ENCODE measurements at places on chromosomes 13 and 19.

GRCh38 chr13:100941377-100942368 lies 267.1 kb upstream of the TMTC4 start:
- peak; percentile 48 for DNase-seq

GRCh38 chr13:108957369-108958012 lies 328.1 kb downstream of the MYO16 start:
- peak; percentile 66 for DNase-seq

DNA sequence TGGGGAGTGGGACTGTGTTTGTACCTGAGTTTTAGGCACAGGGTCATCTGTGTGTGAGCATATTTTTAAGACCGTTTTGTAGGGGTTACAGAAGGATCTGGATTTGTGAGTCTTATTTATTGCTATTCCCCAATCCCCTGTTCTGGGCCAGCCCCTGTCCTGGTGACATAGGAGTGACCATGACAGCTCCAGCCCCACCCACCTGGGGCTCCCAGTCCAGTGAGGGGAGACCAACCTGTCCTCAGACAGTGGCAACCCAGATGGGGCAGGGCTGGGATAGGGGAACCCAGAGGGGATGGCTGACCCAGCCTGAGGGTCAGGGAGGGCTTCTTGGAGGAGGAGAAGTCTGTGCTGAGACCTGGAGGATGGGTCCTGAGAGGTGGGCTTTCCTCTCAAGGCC lies 10.7 kb downstream of the TMEM160 start:
- DNase-seq = no peak

- DNase-seq = no peak
These were observed 1.0 kb upstream of the LGALS7 start for GRCh38 chr19:38774181-38774950.

DNA sequence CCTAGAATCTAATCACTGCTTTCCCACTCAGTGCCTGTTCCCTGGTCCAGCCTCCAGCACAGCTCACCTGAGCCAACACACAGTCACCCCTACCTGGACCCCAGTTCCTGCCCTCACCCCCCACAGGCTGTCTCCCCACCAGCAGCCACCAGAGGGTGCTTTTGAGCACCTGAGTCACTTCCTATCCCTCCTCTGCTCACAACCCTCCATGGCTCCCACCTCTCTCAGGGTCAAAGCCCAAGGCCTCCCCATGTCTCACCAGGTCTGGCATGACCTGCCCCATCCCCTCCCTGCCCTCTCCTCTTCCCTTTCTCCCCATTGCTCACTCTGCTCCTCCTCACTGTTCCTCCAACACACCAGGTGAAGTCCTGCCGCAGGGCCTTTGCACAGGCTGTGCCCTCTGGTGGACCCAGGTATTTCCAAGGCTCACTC lies 7.1 kb upstream of the DPP9 start:
- DNase-seq = no peak

DNA sequence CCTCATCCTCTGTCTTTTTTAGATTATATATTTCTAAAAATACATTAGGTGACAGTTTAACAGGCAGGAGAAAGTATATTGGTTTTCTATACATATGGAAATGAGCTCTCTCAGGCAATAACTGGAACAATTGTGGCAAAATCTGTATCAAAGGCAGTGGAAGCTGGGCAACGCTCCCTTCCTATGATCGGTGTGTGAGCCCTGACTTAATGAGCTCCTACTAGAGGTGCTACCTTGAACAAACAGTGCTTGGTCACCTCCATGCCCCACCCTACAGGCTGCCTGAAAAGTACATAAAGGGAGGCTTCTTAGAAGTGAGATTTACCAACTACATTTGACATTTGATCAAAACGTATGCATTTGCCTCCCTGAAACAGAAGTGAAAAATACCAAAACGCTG lies 185.3 kb downstream of the EFNB2 start:
- DNase-seq = no peak

DNA sequence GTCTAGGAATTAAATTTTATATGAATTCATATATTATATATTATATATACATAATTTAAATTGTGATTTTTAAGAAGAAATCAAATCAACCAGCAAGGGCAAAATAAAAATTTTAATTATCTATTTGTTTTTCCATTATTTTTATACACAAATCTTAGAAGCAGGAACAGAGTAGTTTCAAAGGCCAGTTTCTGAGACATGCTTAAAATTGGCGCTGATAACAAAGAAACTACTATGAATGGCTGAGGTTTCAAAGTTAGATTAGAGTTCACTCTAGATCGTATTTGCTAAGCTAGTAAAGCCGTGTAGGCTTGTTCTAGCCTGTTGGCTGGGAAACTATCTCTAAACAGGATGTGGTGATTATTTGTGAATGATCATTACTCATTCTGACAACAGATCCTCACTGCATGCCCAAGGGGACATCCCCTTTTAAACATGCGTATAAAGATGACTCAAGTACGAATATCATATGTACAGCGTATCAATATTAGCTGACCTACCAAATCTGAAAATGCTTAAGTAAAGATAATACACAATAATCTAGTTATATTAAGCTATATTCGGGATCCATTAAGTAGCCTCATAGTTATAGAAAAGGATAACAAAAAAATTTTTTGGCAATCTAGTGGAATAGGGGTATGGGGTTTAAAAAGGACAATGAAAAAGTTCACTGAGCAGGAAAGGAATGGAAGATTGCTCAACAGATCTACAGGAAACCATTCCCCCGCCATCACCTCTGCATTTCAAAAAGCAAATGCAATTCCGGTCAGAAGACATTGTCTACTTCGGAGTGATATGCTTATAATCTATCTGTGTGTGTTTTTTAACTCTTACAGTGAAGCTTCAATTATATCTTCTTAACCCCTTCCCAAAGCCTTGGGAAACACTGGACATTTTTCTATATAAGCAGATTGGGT lies 150.1 kb downstream of the SHISA2 start:
- peak; percentile 96 for DNase-seq

- no peak for DNase-seq
These were observed 197.1 kb upstream of the GPC6 start for GRCh38 chr13:93029536-93029935.

GRCh38 chr19:48896191-48896720 lies 2.3 kb downstream of the TULP2 start:
- no peak for DNase-seq

- no peak for DNase-seq
These were observed 26.5 kb downstream of the CEBPG start for GRCh38 chr19:33399745-33400681.

GRCh38 chr13:112996671-112997091 lies 27.7 kb downstream of the MCF2L start:
- no peak for DNase-seq

DNA sequence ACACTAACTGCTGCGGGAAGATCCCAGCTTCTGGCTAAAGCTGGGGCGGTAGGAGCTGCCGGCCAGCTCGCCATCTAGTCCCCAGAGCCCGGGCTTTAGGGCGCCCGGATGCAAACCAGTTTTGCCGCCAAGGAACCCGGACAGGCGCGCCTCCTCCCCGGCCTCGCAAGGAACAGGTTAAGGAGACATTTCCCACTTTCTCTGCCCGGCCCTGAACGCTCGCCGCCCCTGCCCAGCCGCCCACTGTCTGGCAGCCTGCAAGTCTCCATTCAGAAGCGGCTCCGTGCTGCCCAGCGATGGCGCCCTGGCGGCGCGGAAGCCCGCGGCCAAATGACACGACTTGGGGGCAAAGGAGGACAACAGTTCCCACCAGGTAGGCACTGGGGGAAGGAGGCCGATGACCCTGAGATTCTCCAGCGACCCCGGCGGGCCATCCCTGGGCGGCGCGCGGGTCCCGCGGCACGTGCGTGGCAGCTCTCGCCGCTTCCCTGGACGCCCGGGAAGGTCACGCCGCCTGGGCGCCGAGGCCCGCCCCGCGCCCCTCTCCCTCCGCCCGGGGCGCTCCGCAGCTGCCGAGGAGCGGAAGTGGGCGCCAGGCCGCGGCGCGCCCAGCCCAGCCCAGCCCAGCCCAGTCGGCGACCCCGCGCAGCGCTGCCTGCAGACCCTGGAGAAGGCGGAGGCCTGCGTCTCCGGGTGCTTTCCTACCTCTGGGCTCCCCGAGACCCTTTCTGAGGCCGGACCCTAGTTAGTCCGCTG lies 42.2 kb upstream of the HNRNPA1L2 start:
- peak; percentile 20 for DNase-seq

GRCh38 chr13:75643693-75644092 lies 7.6 kb downstream of the LMO7 start:
- no peak for DNase-seq

- no peak for DNase-seq
These were observed 473.4 kb downstream of the SLITRK5 start for GRCh38 chr13:88144580-88144979.

DNA sequence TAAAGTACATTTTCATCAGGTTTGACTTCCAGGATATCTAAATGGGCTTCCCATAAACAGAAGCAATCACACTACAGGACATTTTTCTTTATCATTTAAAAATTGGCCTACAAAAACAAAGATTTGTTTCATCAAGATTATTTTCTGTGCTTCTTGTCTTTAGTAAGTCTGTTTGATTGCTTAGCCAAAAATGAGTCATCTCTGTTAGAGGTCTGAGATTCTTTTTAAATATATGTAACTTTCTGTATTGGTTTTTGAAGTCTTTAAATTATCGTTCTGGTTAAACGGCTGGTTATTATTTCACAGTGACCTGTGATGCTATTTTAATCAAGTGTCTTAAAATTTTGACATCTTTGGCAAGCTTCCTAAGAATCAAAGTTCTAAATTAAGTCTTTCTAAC lies 62.7 kb downstream of the SLITRK1 start:
- DNase-seq = no peak

DNA sequence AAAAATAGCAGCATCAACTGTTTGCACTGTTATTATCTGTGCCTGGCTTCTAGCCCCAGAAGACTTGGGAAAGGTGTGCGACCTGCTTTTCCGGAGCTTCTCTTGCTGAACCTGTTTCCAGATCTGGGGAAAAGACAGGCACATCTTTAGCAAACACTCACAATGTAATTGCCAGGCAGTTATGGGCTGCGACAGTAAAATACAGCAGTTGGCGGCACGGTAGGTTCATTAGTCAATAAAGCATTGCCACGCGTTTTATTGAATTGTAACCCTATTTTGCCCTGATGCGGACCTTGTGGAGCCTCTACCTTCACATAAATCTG lies 223.7 kb upstream of the TSHZ3 start:
- DNase-seq = no peak

- DNase-seq = no peak
These were observed 103.5 kb downstream of the POSTN start for GRCh38 chr13:37495046-37495445.

- DNase-seq = no peak
These were observed 9.5 kb downstream of the ARRDC2 start for GRCh38 chr19:18017275-18018083.

GRCh38 chr13:59823486-59823885 lies 340.2 kb downstream of the DIAPH3 start:
- DNase-seq = peak; percentile 11

DNA sequence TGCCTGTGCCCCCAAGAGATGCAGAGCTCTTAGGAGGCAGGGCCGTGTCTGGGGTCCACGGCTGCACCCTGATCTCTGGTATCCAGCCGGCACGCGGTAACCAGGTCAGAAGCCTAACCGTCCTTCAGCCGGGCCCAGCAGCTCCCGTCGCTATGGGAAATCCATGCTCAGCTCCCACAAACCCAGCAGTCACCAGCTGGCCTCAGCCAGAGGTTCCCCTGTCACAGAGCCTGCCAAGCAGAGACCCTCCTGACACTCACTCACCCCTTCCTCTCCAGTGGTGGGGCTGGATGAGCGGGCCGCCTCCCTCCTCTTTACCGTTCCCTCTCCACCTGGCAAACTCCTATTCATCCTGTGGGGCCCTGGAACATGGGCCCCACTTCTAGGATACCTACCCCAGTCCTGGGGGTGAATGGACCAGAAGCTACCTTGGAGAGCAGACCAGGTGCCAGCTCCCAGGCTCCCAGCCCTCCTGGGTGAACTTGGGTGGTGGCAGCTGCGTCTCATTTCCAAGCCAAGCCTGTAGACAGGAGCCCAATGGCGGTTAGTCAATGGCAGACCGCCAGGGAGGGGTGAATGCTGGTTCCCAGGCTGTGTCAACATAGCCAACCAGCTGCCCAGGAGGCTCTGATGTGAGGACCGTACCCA lies 21.4 kb upstream of the TCF3 start:
- DNase-seq = no peak

DNA sequence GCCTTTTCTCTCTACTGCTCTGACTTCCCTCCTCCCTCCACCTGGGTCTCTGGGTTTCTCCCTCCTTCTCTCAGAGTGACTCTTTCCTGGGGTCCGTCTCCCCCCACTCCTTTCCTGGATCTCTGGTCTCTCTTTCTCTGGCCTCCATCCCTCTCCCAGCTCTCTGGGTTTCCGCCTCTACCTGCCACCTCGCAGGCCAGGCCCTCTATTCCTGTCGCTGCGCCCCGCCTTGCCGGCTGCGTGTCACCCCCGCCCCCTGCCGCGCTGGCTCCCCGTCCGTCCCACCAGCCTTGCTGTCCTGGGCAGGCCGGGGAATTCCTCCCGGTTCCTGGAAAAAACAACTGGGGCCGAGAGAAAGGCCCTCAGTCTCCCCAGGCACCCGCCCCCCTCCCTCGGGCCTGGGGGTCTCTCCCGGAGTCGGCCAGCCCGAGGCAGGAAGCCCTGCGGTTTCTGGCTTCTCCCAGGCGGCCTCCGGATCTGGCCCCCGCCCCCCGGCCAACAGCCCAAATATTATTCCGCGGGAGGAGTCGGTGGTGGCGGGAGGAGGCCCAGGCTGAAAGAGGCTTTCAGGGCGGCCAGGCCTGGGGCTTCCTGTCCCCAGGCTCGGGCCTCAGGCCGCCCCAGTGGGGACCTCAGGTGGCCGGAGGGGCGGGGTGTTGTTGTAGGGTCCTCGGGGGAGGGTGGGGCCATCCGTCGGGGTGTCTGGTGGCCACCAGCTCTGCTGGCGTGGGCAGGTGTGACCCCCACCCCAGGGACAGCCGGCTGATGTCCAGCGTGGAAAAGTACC lies 9.3 kb downstream of the IRF2BP1 start:
- DNase-seq = no peak

DNA sequence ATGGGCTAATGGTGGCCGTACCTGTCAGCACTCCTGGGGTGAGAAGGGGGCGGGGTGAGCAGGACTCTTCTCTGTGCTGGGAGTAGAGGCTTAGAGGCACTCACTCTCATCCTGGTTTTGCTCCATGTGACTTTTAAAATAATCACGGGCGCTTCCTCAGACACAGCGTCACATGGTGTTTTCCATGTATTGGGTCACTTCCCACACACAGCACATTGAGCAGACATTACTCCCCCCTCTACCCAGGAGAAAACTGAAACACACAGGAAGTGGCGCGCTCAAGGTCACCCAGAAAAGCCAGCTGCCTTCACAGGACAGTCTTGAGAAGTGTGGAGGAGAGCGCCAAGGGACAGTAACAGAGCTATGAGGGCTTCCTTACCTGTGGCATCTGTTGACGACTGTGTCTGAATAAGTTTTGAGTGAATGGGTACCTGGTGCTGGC lies 23.2 kb downstream of the SPATA13 start:
- DNase-seq = no peak

DNA sequence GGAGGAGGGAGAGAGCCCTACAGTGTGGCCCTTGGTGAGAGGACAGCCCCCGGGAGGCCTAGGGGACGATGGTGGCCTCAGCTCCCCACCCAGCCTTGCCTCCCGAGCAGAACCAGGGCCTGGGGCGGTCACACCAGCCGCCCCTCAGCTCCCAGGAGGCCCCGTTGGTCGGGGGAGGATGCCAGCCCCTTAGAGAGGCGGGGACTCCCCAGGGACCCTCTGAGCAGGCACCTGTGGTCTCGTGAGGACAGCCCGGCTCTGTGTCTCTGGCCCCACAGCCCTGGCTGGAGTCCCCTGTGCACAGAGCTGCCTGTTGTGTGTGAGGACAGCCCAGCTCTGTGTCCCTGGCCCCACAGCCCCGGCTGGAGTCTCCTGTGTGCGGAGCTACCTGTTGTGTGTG lies 158.8 kb downstream of the KDM4B start:
- DNase-seq = no peak

- peak; percentile 56 for DNase-seq
These were observed 1.7 kb downstream of the MIER2 start for GRCh38 chr19:342801-343421.
